ENCODE measurements at places on chromosomes 6 and 20.

- H3K36me3 ChIP-seq, result peaks cover 3% of the 10 kb centered on the region
- DNase-seq, result no peak
- H3K4me1 ChIP-seq, result peaks cover 6% of the 10 kb centered on the region
- no peak overlapping the region for H3K4me3 ChIP-seq
- H3K27ac ChIP-seq, result no peak overlapping the region
- no peaks in the 10 kb centered on the region for H3K27me3 ChIP-seq
These were observed 83.3 kb downstream of the CHD6 start for GRCh38 chr20:41534842-41535241.

- H3K27ac ChIP-seq, result no peak overlapping the region
- no peaks in the 10 kb centered on the region for H3K4me1 ChIP-seq
- DNase-seq, result no peak
- H3K4me3 ChIP-seq, result no peak overlapping the region
- no peaks in the 10 kb centered on the region for H3K36me3 ChIP-seq
These were observed 70.6 kb upstream of the GGTLC1 start for GRCh38 chr20:24059174-24059573.

GRCh38 chr6:75546381-75546780, 52.8 kb upstream of the FILIP1 start:
- DNase-seq, result no peak
- H3K27me3 ChIP-seq, result no peaks in the 10 kb centered on the region
- H3K27ac ChIP-seq, result no peak overlapping the region
- H3K36me3 ChIP-seq, result no peaks in the 10 kb centered on the region
- H3K4me3 ChIP-seq, result no peak overlapping the region
- no peaks in the 10 kb centered on the region for H3K4me1 ChIP-seq

DNA sequence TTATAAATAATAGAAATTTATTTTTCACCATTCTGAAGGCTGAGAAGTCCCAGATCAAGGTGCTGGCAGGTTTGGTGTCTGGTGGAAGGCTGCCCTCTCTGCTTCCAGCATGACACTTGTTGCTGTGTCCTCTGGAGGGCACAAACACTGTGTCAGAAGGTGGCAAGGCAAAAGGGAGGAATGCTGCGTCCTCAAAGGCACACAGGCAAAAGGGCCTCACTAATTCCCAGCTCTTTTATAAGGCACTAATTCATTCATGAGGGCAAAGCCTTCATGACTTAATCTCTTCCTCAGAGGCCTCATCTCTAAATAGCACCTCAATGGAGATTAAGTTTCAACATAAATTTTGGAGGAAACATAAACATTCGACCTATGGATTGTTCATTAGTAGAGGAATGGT, 209.5 kb upstream of the SMLR1 start:
- H3K27ac ChIP-seq, result no peak overlapping the region
- H3K27me3 ChIP-seq, result no peaks in the 10 kb centered on the region
- H3K36me3 ChIP-seq, result no peaks in the 10 kb centered on the region
- peaks cover 14% of the 10 kb centered on the region for H3K4me1 ChIP-seq
- no peak overlapping the region for H3K4me3 ChIP-seq
- no peak for DNase-seq

GRCh38 chr6:146827216-146827928, 228.6 kb downstream of the ADGB start:
- no peaks in the 10 kb centered on the region for H3K36me3 ChIP-seq
- no peak overlapping the region for H3K27ac ChIP-seq
- H3K27me3 ChIP-seq, result no peaks in the 10 kb centered on the region
- no peaks in the 10 kb centered on the region for H3K4me1 ChIP-seq
- no peak for DNase-seq

- H3K27me3 ChIP-seq, result no peaks in the 10 kb centered on the region
- H3K4me3 ChIP-seq, result no peak overlapping the region
- DNase-seq, result no peak
- no peaks in the 10 kb centered on the region for H3K36me3 ChIP-seq
- H3K4me1 ChIP-seq, result no peaks in the 10 kb centered on the region
- H3K27ac ChIP-seq, result no peak overlapping the region
These were observed 70.0 kb downstream of the TRMT6 start for GRCh38 chr20:5880326-5880725.

GRCh38 chr20:52191916-52192718, 538 bp upstream of the ZFP64 start:
- peak overlapping the region; percentile 97 for H3K27ac ChIP-seq
- no peak for DNase-seq
- peaks cover 13% of the 10 kb centered on the region for H3K4me1 ChIP-seq
- H3K4me3 ChIP-seq, result peak overlapping the region; percentile 97
- no peaks in the 10 kb centered on the region for H3K27me3 ChIP-seq

- no peaks in the 10 kb centered on the region for H3K36me3 ChIP-seq
- H3K27ac ChIP-seq, result no peak overlapping the region
- no peak for DNase-seq
- no peak overlapping the region for H3K4me3 ChIP-seq
These were observed 41.4 kb downstream of the CBFA2T2 start for GRCh38 chr20:33531047-33531877.

DNA sequence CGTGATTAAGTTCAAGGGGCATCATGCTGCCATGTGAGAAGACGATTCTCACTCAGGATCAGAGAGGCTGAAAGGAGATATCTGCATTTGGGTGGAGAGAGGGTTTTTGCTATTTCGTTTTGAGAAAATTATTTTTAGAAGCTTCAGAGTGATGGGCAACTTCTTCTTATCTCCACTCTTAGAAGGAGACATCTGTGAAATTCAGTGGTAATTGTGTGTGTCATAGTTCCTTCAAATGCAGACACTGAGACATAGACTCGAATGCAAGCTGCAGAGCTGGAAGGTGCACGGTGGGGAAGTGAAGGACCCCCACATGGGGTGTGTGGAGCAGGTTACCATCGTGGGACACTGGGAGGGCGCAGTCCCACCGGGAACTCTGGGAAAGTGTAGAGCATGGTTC, 116.8 kb downstream of the PRND start:
- H3K27me3 ChIP-seq, result no peaks in the 10 kb centered on the region
- H3K36me3 ChIP-seq, result no peaks in the 10 kb centered on the region
- H3K4me3 ChIP-seq, result no peak overlapping the region
- no peak for DNase-seq
- H3K27ac ChIP-seq, result no peak overlapping the region

- no peak overlapping the region for H3K27ac ChIP-seq
- no peaks in the 10 kb centered on the region for H3K27me3 ChIP-seq
- H3K4me3 ChIP-seq, result no peak overlapping the region
- H3K36me3 ChIP-seq, result peaks cover 6% of the 10 kb centered on the region
These were observed 13.4 kb downstream of the TEAD3 start for GRCh38 chr6:35483490-35483889.

DNA sequence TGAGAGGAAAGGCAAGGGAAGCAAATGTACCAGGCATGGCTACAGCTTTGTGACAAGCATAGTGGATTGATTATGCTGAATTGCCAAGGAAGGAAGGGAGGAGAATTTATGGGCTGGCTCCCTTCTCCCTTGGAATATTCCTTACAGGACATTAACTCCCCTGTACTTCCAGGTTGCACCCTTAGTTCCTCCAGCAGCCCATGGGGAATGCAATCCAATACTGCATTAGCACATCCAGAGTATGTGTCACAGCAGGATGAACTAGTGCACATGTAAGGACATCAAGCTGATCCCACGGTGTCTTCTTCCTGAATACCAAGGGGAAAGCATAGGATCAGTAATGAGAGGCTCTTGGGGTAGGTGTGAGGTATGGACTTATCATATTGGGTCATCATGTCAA, 390.7 kb upstream of the POU3F2 start:
- no peak overlapping the region for H3K4me3 ChIP-seq
- no peaks in the 10 kb centered on the region for H3K36me3 ChIP-seq
- no peak for DNase-seq
- no peaks in the 10 kb centered on the region for H3K27me3 ChIP-seq

GRCh38 chr6:166460473-166461437, 78.0 kb upstream of the MPC1 start:
- H3K4me3 ChIP-seq, result no peak overlapping the region
- no peaks in the 10 kb centered on the region for H3K36me3 ChIP-seq
- DNase-seq, result no peak
- no peaks in the 10 kb centered on the region for H3K27me3 ChIP-seq
- peaks cover 8% of the 10 kb centered on the region for H3K4me1 ChIP-seq
- H3K27ac ChIP-seq, result no peak overlapping the region

- no peak overlapping the region for H3K27ac ChIP-seq
- H3K27me3 ChIP-seq, result no peaks in the 10 kb centered on the region
- peaks cover 29% of the 10 kb centered on the region for H3K36me3 ChIP-seq
- peak; percentile 55 for DNase-seq
- H3K4me3 ChIP-seq, result no peak overlapping the region
- peaks cover 14% of the 10 kb centered on the region for H3K4me1 ChIP-seq
These were observed 78.0 kb downstream of the PTPN1 start for GRCh38 chr20:50588034-50588736.

DNA sequence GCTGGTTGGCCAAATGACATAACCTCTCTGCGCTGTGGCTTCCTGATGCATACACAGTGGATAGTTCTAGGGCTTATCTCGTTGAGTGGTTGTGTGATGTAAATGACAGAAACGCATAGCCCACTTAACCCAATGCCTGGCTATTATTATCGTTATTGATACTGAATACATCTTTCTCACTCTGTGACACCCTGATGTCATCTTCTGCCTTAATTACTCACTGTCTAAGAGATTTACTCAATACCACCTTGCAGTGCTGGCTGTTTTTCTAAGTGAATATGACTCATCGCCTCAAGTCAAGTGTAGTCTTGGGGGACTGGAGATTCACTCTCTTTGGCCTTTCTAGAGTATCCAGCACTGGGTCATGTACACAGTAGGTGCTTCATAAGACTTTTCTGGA, 73.6 kb downstream of the NDUFAF5 start:
- no peaks in the 10 kb centered on the region for H3K36me3 ChIP-seq
- no peaks in the 10 kb centered on the region for H3K27me3 ChIP-seq
- no peak for DNase-seq
- no peak overlapping the region for H3K4me3 ChIP-seq
- H3K27ac ChIP-seq, result no peak overlapping the region
- H3K4me1 ChIP-seq, result no peaks in the 10 kb centered on the region

GRCh38 chr6:143822584-143823024, 20.5 kb upstream of the LTV1 start:
- DNase-seq, result no peak
- H3K36me3 ChIP-seq, result no peaks in the 10 kb centered on the region
- no peaks in the 10 kb centered on the region for H3K27me3 ChIP-seq
- peaks cover 12% of the 10 kb centered on the region for H3K4me1 ChIP-seq

DNA sequence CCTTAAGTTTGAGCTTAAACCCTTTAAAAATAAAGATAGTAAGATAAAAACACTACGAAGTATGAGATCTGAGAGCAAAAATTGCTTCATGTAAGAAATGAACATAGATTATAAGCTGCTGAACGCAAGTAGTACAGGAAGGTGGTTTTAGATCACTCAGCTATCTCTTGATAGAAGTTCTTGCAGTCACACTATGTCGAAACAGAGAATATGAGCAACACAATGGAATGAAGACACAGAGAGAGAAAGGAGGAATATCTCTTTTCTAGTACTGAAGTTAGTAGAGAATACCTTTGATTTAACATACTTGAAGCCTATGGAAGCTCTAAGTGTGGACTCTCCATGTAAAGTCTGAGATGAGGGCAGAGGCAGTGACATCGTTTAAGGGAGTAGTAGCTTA, 162.7 kb downstream of the CDK19 start:
- no peaks in the 10 kb centered on the region for H3K27me3 ChIP-seq
- H3K4me3 ChIP-seq, result no peak overlapping the region
- peaks cover 8% of the 10 kb centered on the region for H3K4me1 ChIP-seq
- DNase-seq, result no peak

GRCh38 chr6:30231067-30231466, 17.9 kb upstream of the TRIM26 start:
- H3K27ac ChIP-seq, result no peak overlapping the region
- H3K27me3 ChIP-seq, result no peaks in the 10 kb centered on the region
- H3K4me3 ChIP-seq, result no peak overlapping the region
- H3K4me1 ChIP-seq, result no peaks in the 10 kb centered on the region
- no peak for DNase-seq

- H3K4me3 ChIP-seq, result no peak overlapping the region
- H3K27ac ChIP-seq, result no peak overlapping the region
- no peak for DNase-seq
- H3K4me1 ChIP-seq, result no peaks in the 10 kb centered on the region
- no peaks in the 10 kb centered on the region for H3K36me3 ChIP-seq
These were observed 495.4 kb upstream of the SOX4 start for GRCh38 chr6:21098134-21098533.

- no peaks in the 10 kb centered on the region for H3K36me3 ChIP-seq
- H3K4me1 ChIP-seq, result peaks cover 4% of the 10 kb centered on the region
- H3K27ac ChIP-seq, result no peak overlapping the region
These were observed 44.4 kb downstream of the OGFRL1 start for GRCh38 chr6:71333050-71333449.

GRCh38 chr20:64003960-64004725, 23.2 kb downstream of the PRPF6 start:
- no peak overlapping the region for H3K27ac ChIP-seq
- H3K4me3 ChIP-seq, result no peak overlapping the region
- H3K4me1 ChIP-seq, result peaks cover 9% of the 10 kb centered on the region
- peaks cover 37% of the 10 kb centered on the region for H3K36me3 ChIP-seq

DNA sequence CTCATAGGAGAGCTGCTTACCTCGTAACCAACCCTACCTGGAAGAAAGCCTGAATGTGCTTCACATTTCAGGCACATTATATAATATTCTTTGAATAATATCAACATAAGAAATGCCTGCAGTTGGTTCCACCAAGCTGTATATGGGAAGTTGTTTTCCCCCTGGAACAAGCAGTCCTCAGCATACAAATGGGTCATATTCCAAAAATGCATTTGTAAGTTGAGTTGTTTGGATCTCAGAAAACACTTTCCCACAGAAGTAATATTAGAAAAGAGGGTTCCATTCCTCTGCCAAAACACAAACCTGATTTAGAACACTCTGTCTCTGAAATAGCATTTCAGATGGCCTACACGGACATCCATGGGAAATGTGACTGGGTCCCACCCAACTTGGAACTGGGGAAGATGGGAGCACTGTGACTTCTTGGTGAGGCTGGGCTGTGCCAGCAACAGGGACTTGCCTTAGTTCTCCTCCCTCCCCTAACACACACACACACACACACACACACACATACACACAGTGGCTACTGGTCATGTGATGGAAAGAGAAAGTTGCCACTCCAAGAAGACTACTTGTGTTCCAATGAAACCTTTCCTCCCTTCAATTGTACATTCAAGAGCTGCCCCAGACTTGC, 11.4 kb upstream of the RCAN2 start:
- H3K27ac ChIP-seq, result no peak overlapping the region
- no peak overlapping the region for H3K4me3 ChIP-seq
- no peaks in the 10 kb centered on the region for H3K4me1 ChIP-seq
- no peak for DNase-seq
- H3K36me3 ChIP-seq, result no peaks in the 10 kb centered on the region

GRCh38 chr6:18142591-18142861, 12.4 kb downstream of the TPMT start:
- H3K4me1 ChIP-seq, result peaks cover 9% of the 10 kb centered on the region
- peaks cover 21% of the 10 kb centered on the region for H3K36me3 ChIP-seq
- DNase-seq, result no peak
